Daoy (cell line): ENCODE measurements at places on chromosomes 2 and 18. TPM values are rescaled to one million over a fixed set of nuclear protein-coding genes. Genes with fewer than 3 reads are reported as not detected.

The ANKRD62 gene
- total RNA-seq: not detected in 2 replicates

The EGR4 gene
- total RNA-seq: not detected in 2 replicates

The STAT4 gene
- 0.06 and 0.48 TPM in 2 replicates for total RNA-seq

The G6PC2 gene
- not detected in 2 replicates for total RNA-seq

The TEKT4 gene
- total RNA-seq: not detected in 2 replicates

The KIF3C gene
- total RNA-seq: 7.8 and 16.9 TPM in 2 replicates

The TSPYL6 gene
- not detected in 2 replicates for total RNA-seq

The TTC27 gene
- total RNA-seq: 52.1 and 63.7 TPM in 2 replicates

The KDSR gene
- 22.7 and 26.2 TPM in 2 replicates for total RNA-seq

The NR4A2 gene
- 0.06 TPM in 1 of 2 replicates, not detected in the other for total RNA-seq

The VWC2L gene
- total RNA-seq: not detected in 2 replicates

The CENPA gene
- total RNA-seq: 25.3 and 27.9 TPM in 2 replicates

- no peak for DNase-seq
Measured at GRCh38 chr2:106275971-106276370, 81.9 kb upstream of the UXS1 start.

DNA sequence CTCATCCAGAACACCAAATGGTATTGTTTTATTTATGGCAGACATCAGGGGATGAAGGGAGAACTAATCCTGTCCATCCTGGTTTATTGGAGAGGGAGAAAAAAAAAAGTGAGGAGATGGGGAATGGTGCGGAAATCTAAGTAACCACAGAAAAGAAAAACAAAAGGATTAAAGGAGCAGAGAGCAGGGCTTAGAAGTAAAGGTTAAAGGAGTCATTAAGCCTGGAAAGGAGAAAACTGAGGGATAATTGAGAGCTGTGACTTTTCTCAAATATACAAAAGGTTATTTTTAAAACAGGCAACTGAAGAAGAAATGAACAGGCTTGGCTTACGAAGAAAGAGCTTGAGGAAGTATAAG lies 127.2 kb upstream of the PPP1CB start:
- DNase-seq: no peak

- DNase-seq: no peak
Measured at GRCh38 chr2:175001566-175001965, 3.6 kb downstream of the CHN1 start.

- DNase-seq: no peak
Measured at GRCh38 chr18:49400398-49401072, 59.9 kb downstream of the DYM start.

DNA sequence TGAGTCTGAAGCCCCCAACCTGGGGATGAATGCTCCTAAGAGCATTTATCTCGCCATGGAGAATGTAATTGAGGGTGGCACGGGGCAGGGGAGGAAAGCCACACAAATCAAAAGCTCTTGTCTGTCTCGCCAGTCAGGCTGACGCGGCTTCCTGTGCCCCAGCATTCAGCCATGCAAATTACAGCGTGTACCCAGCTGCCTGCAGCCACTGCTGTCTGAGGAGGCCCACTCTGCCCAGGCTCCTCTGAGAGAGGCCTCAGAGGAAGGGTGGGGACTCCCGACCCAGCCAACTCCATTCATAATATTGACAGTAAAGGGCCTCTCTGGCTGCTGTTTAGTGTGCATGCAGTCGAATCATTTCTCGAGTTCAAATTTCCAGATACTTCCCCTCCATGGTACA lies 22.0 kb downstream of the SMAD7 start:
- peak; percentile 88 for DNase-seq

- no peak for DNase-seq
Measured at GRCh38 chr2:21890041-21890440, 766.3 kb downstream of the TDRD15 start.

- DNase-seq: peak; percentile 39
Measured at GRCh38 chr2:37819186-37819585, 105.9 kb upstream of the RMDN2 start.

DNA sequence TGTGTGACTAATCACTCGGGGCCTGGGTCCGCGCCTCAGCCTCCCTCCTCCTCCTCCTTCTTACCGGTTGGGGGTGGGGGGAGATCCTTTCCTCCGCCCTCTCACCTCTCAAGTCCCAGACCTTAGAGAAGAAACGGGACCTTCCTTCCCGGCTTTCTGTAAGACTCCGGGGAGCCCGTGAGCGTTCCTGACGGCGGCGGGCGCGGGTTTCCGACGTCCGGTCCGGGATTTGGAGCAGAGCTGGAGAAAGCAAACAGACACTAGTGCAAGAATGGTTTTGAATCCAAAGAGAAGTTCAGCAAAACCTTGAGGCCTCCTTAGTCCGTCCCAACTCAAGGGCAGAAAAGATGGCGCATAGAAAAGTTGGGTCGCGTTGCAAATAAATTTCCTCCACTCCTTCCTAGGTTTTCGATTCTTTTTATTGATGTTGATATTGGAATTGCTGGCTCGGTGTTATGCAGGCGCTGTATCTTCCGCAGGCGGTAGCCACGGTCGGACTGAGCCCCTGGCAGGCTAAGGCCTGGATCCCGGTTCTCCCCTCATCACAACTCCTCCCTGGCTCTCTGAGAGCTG lies 2.0 kb downstream of the DLX1 start:
- DNase-seq: no peak

DNA sequence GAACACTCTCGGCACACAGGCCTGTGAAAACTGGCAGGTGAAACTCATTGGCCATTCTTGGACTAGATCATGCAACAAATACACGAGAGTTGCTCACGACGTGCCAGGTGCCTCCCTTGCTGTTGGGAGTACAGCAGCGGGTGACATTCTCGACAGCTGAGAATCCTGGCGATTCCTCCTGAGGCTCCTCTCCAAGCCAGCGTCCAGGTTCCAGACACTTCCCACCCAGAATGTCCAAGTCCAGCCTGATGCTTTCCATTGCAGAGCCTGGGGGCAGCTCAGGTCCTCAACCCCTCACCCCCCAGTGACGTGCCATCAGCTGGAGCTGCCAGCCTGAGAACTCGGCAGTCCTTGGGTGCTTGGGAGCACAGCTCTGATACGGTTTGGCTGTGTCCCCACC lies 124.2 kb downstream of the PXDN start:
- DNase-seq: no peak

GRCh38 chr2:96176661-96177060 lies 31.4 kb upstream of the DUSP2 start:
- DNase-seq: no peak

GRCh38 chr2:609881-610280 lies 67.3 kb downstream of the TMEM18 start:
- no peak for DNase-seq

DNA sequence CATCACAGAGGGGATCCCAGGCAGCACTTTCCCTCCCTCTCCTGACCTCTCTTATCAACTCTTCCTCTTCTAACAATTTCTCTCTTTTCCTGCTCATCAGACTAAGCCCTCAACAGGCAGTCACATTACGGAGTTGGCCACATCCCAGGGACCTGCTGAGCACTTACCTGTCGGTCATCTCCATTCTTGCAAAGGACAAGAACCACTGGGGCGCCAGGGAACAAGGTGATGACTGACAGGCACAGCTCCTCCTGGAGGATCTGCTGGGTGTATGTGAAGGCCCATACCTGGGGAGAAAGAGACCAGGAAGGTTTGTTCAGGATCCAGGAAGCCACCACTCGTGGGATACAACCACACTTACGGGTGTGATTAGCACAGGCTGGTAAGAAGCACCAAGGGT lies 104.8 kb upstream of the CAPN13 start:
- no peak for DNase-seq

GRCh38 chr2:215951558-215951957 lies 61.8 kb downstream of the MREG start:
- no peak for DNase-seq

- no peak for DNase-seq
Measured at GRCh38 chr2:228846161-228846560, 424.9 kb downstream of the PID1 start.

DNA sequence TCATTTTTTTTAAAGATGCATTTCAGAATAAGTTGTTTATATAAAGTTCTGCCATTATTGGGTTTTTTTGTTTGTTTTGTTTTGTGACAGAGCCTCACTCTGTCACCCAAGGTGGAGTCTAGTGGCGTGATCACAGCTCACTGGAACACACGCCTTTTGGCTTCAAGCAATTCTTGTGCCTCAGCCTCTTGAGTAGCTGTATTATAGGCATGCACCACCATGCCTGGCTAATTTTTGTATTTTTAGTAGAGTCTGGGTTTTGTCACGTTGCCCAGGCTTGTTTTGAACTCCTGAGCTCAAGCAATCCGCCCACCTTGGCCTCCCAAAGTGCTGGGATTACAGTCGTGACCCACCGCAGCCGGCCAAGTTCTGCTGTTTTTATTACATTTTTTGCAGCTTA lies 72.3 kb downstream of the R3HDM1 start:
- no peak for DNase-seq

DNA sequence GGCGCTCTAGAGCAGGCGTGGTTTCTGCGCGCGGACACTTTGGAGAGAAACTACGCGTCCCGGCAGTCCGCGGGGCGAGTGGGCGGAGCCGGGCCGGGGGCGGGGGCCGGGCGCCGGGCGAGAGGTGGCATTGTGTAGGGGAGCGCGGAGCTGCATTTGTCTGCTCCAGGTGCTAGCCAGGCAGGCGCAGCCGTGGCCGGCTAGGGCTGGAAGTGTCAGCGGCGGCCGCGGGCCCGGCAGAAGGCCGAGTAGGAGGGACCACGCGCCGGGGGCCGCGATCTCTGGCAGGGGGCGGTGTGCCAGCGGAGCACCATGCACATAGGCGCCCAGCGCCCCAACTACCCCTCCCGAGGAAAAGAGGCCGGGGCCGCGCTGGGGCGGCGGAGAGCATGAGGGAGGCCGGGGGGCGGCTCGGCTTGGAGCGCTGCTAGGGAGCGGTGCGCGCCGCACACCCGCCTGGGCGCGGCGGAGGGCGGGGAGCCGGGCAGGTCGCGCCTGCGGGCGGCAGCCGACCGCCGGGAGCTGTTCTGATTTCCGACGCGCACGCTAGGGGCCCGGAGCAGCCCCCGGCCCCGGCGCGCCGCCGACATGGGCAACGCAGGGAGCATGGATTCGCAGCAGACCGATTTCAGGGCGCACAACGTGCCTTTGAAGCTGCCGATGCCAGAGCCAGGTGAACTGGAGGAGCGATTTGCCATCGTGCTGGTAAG lies at the start of gene FMNL2:
Gene FMNL2, plus strand, starts transcription at position 159 of the 710 bp plus-strand sequence.
- DNase-seq: peak; percentile 90

DNA sequence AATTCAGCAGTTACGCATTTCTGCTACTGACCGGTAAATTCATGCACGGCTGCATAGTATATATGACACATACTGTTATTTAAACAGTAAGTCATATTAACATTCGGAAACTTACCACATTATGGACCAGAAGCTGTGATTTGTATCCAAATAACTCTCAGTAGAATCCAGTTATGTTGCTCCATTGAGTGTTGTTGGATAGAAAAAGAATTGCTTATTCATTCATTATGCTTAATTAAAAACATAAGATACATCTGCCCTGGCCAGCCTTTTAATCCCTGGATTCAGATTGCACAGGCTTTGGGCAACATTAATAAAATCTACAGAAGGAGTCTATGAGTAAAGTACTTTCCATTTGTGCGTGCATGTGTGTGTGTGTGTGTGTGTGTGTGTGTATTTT lies 111.3 kb downstream of the CPS1 start:
- no peak for DNase-seq

- peak; percentile 22 for DNase-seq
Measured at GRCh38 chr2:218679119-218679518, 7.2 kb downstream of the STK36 start.

GRCh38 chr2:47236503-47237215 lies 81.6 kb upstream of the STPG4 start:
- no peak for DNase-seq

GRCh38 chr2:55099878-55100820 lies 49.9 kb upstream of the RTN4 start:
- DNase-seq: no peak
